T-helper 2 cell treated with Interferon-gamma antibody and Interleukin-4, amounts not matched to agents 5 μg/mL and 100 μg/mL, for 36 hours (primary cell): ENCODE measurements at places on chromosomes 12 and 14.

DNA sequence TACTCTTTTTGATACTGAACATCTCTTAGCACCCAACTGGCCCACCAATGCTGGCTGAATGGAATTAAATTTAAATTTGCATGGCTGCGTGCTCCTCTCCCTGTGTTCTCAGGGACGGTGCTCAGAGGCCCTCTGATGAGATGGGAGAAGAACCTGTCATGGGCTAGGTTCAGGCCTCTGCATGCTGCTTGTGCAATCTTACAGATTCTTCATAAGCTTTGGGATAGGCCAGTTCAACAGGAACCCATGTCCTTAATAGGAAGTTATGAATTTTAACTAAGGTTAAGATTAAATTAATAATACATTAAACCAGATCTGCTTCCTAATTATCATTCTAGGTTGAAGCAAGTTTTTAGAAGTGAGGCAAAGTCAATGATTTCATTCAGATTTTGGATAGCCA is 119.7 kb upstream of the LRIG3 start:
- H3K36me3 ChIP-seq: no peaks in the 10 kb centered on the region
- H3K27ac ChIP-seq: no peak overlapping the region
- no peak for DNase-seq
- H3K4me3 ChIP-seq: no peak overlapping the region
- no peaks in the 10 kb centered on the region for H3K27me3 ChIP-seq
- H3K4me1 ChIP-seq: no peaks in the 10 kb centered on the region

DNA sequence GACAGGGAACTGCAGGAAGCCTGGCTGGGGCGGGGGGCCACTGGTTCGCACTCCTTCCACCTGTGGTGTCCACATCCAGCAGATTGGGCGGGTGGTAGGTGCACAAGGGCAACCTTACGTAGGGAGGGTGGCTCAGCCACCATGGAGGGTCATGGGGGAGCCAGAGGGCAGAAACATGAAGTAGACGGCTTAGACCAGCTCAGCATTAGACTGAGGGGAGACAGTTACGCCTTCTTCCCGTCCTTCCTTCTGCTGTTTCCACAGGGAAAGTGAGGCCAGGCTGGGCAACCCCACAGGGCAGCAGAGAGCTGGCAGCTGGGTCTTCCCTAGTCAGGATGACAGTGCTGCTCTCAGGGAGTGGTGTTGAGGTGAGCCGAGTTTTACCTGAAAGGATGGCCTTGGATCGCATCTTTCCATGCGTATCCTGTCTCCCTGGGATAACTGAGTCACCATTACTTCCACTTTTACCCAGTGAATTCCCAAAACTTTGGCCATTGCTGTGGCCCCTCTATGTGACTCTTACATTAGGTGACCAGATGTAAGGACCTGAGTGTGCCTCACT is 170.0 kb upstream of the GZMB start:
- no peaks in the 10 kb centered on the region for H3K36me3 ChIP-seq
- H3K4me3 ChIP-seq: no peak overlapping the region
- no peak overlapping the region for H3K27ac ChIP-seq
- H3K27me3 ChIP-seq: peaks cover 4% of the 10 kb centered on the region
- no peak for DNase-seq
- peaks cover 2% of the 10 kb centered on the region for H3K4me1 ChIP-seq

- no peak overlapping the region for H3K27ac ChIP-seq
- H3K36me3 ChIP-seq: no peaks in the 10 kb centered on the region
- no peak overlapping the region for H3K4me3 ChIP-seq
- H3K4me1 ChIP-seq: no peaks in the 10 kb centered on the region
- peaks cover 22% of the 10 kb centered on the region for H3K27me3 ChIP-seq
- no peak for DNase-seq
Observed at GRCh38 chr12:100798286-100799160, 3.9 kb downstream of the ANO4 start.

GRCh38 chr12:80681287-80681686 is 26.1 kb upstream of the MYF6 start:
- H3K36me3 ChIP-seq: no peaks in the 10 kb centered on the region
- H3K27ac ChIP-seq: no peak overlapping the region
- no peak for DNase-seq
- H3K4me1 ChIP-seq: no peaks in the 10 kb centered on the region
- H3K27me3 ChIP-seq: no peaks in the 10 kb centered on the region

- no peaks in the 10 kb centered on the region for H3K27me3 ChIP-seq
- DNase-seq: no peak
- no peaks in the 10 kb centered on the region for H3K36me3 ChIP-seq
- H3K27ac ChIP-seq: no peak overlapping the region
Observed at GRCh38 chr12:91620992-91621391, 438.4 kb upstream of the DCN start.

DNA sequence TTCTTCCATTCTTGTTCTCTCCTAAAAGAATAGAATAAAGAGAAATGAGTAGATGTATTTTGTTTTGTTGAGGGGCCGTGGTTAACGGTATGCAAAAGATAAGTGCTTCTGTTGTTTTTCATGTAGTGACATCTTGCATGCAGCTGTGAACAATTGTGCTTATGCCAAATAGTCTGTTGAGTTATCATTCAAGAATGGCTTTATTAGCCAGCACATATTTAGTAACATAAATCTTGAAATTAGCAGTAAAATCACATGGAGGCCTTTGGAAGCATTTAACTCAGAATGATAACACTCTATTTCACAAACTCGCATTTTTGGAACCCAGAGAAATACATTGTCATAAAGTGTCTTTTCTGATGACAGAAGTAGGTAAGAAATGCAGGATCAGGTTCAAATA is 1772.0 kb upstream of the FLRT2 start:
- H3K36me3 ChIP-seq: no peaks in the 10 kb centered on the region
- H3K4me3 ChIP-seq: no peak overlapping the region
- no peak overlapping the region for H3K27ac ChIP-seq
- no peak for DNase-seq
- no peaks in the 10 kb centered on the region for H3K4me1 ChIP-seq

DNA sequence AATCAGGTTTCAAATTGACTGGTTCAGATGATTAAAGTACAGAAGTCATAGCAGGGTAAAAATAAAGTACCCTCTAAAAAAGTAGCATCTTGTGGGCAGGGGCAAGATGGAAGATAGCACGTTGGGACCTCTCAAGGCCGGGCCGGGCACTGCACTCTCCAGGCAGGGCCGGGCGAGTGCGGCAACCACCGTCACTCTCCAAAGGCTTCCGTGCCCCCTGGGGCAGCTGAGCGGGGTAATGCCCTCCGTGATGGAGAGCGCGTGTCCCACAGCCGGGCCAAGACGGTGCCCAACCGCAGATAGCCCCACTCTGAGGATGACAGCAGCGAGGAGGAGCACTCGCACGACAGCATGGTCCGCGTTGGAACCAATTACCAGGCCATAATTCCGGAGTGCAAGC is 8.6 kb upstream of the PLXNC1 start:
- peaks cover 13% of the 10 kb centered on the region for H3K27me3 ChIP-seq
- H3K36me3 ChIP-seq: no peaks in the 10 kb centered on the region
- no peak overlapping the region for H3K4me3 ChIP-seq

- H3K36me3 ChIP-seq: no peaks in the 10 kb centered on the region
- no peak overlapping the region for H3K4me3 ChIP-seq
- peaks cover 4% of the 10 kb centered on the region for H3K27me3 ChIP-seq
- DNase-seq: no peak
Observed at GRCh38 chr12:108461058-108461660, 53.9 kb upstream of the FICD start.

- no peak overlapping the region for H3K27ac ChIP-seq
- H3K4me3 ChIP-seq: peak overlapping the region; percentile 85
- peaks cover 35% of the 10 kb centered on the region for H3K27me3 ChIP-seq
Observed at GRCh38 chr12:53677016-53677799, 1.3 kb upstream of the ATP5MC2 start.

DNA sequence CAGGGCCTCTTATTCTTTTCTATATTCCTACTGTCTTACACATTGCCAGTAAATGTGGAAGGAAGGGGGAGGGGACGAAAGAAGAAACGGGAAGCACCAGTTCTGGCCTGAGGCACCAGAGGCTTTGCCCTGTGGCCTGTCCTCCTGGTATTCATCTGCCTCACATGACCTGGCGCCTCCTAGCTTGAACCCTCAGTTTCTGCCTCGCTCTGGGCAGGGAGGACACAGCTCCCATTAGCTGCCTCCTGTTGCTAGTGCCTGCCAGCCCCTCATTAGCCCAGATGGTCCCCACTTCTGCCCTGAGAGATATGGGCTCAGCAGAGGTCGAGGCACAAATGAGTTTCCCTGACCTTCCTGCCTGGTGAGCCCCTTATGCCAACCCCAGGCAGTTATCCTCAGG is 3.0 kb upstream of the PLEKHG6 start:
- no peaks in the 10 kb centered on the region for H3K36me3 ChIP-seq
- no peak for DNase-seq
- H3K27ac ChIP-seq: no peak overlapping the region
- H3K27me3 ChIP-seq: peaks cover 42% of the 10 kb centered on the region
- no peak overlapping the region for H3K4me3 ChIP-seq

DNA sequence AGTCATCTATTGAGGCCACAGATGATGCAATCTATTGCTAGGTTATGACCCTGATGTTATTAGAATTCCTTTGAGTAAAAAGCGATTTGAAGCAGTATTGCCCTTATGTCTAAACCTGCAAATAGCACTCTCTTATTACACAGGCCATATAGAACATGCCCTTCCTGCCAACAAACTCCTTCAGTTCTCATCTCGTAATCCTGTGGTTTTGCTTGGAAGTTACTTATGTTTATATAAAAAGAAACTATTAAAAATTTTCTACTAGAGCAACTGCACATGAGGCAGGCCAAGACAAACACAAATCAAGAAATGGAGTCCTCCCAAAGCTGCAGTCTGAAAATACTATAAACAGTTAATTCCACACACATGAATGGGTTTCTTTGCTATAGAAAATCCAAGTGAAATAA is 1200.2 kb downstream of the LRFN5 start:
- H3K27me3 ChIP-seq: no peaks in the 10 kb centered on the region
- no peaks in the 10 kb centered on the region for H3K36me3 ChIP-seq
- H3K27ac ChIP-seq: no peak overlapping the region
- DNase-seq: no peak
- H3K4me1 ChIP-seq: no peaks in the 10 kb centered on the region
- H3K4me3 ChIP-seq: no peak overlapping the region

DNA sequence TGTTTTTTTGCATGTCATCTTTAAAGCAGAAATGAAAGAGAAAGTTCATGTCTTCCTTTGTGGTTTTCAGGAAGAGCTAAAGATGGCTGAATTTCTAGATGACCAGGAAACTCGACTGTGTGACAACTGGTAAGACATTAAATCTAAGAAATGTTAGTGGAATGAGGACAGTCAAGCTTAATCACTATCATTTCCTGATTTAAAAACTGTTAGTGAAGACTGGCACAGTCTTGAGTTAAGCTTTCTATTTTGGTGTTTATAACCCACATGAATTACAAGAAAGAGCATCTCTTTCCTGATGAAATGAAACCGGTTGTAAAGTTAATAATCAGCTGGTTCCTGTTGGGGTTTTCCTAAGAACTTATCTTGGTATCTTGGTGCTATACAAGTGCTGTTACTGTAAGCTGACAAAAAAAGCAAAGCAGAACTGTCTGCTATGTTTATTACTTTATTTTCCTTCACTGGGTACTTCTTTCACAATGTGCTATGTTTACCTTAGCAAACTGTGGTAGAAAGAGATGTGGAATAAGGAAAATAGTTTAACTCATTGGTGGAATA is 5.2 kb downstream of the TRAFD1 start:
- H3K27ac ChIP-seq: peak overlapping the region; percentile 87
- peaks cover 33% of the 10 kb centered on the region for H3K36me3 ChIP-seq
- no peak for DNase-seq

DNA sequence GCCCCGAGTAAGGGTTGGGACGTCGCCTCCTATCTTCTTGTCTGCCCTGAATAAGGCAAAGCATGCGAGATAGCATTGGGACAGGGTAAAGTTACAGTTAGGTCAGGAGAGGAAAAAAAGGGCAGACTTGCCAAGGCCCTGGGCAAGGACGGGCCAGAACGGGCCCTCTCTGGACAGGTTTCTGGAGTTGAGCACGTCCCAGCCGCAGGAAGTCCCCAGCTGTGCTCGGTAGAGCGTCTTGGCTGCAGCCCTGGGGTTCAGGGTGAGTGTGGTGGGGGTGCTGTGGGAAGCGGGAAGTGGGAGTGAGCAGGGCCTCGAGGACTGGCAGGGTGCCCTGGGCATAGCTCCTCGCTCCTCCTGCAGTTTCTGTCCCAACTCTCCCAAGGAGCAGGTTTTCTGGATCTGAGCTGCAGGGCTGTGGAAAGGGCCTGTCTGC is 5.4 kb downstream of the RPS6KL1 start:
- DNase-seq: no peak
- H3K27ac ChIP-seq: peak overlapping the region; percentile 31
- no peaks in the 10 kb centered on the region for H3K27me3 ChIP-seq
- H3K4me3 ChIP-seq: no peak overlapping the region

DNA sequence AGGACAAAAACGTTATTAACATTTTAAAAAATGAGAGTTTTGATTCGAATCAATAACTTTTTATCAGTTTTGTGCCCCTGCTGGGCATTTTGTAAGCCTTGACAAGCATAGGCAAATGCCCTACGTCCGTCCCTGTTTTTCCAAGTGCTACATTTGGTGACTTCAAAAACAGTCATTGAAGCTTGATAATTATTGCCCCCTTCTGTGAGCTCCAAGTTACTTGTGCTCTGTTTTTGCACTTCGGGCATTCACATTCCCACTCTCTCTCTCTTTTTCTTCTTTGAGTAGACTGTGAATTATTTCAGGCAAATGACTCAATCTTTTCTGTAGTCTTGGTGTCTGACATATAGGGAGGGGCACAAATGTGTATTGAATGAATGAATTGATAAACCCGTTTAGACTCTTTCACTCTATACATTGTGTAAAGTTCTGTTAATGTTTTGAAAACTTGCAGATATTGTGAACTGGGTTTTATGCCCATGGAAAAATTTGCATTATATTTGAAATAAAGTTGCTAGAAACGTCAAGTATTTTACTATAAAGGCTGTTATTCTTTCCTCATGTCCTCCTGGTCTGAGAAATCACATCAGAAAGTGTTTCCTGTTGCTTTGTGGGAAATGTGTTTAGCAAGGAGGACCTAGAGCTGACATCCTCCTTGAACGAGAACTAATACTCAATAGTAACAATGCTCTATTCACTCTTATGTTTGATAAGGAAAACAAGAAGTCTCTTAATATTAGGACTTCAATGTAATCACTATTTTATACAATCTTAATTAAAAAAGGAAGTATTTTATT is 1.4 kb downstream of the APAF1 start:
- peaks cover 30% of the 10 kb centered on the region for H3K36me3 ChIP-seq
- no peaks in the 10 kb centered on the region for H3K27me3 ChIP-seq
- peak overlapping the region; percentile 96 for H3K4me3 ChIP-seq
- DNase-seq: no peak
- H3K27ac ChIP-seq: peak overlapping the region; percentile 46

- H3K27ac ChIP-seq: no peak overlapping the region
- DNase-seq: no peak
- no peak overlapping the region for H3K4me3 ChIP-seq
- H3K4me1 ChIP-seq: peaks cover 2% of the 10 kb centered on the region
- peaks cover 37% of the 10 kb centered on the region for H3K27me3 ChIP-seq
- no peaks in the 10 kb centered on the region for H3K36me3 ChIP-seq
Observed at GRCh38 chr12:52787324-52788191, 8.4 kb downstream of the KRT3 start.
